Bronchus fibroblast of lung (primary cell): ENCODE measurements at places on chromosomes 4 and X. TPM values are rescaled to one million over a fixed set of nuclear protein-coding genes. Genes with fewer than 3 reads are reported as not detected.

Gene MAGEA1
- total RNA-seq: not detected in 2 replicates

Gene IQSEC2
- total RNA-seq: 9.4 and 10.6 TPM in 2 replicates

Gene POU4F2
- not detected in 2 replicates for total RNA-seq

Gene FAAH2
- not detected in 2 replicates for total RNA-seq

Gene CAPN6
- total RNA-seq: under 0.01 and 0.30 TPM in 2 replicates

Gene PITX2
- total RNA-seq: 0.30 and 0.67 TPM in 2 replicates

Gene WDR19
- total RNA-seq: 11.3 and 11.6 TPM in 2 replicates

Gene S100P
- not detected in 2 replicates for total RNA-seq

Gene RPGR
- 4.5 TPM in 2 replicates for total RNA-seq

Gene DUSP21
- total RNA-seq: not detected in 2 replicates

Gene CLIC2
- total RNA-seq: 0.17 TPM in 1 of 2 replicates, not detected in the other

Gene XAGE2
- not detected in 2 replicates for total RNA-seq

Gene POF1B
- not detected in 2 replicates for total RNA-seq
